ENCODE measurements at places on chromosomes 13 and 19.

- peaks cover 3% of the 10 kb centered on the region for H3K36me3 ChIP-seq
- H3K4me1 ChIP-seq: peaks cover 2% of the 10 kb centered on the region
- peaks cover 20% of the 10 kb centered on the region for H3K27me3 ChIP-seq
These were observed at the start of gene IL17D for GRCh38 chr13:20702915-20703779. TSS of gene IL17D (plus strand) at chr13:20703699. CDS start at chr13:20704002, 303 bp downstream.

- peaks cover 19% of the 10 kb centered on the region for H3K4me1 ChIP-seq
- H3K4me3 ChIP-seq: peak overlapping the region; percentile 43
- peaks cover 18% of the 10 kb centered on the region for H3K27me3 ChIP-seq
These were observed 41.4 kb downstream of the DEDD2 start for GRCh38 chr19:42175952-42176648.

DNA sequence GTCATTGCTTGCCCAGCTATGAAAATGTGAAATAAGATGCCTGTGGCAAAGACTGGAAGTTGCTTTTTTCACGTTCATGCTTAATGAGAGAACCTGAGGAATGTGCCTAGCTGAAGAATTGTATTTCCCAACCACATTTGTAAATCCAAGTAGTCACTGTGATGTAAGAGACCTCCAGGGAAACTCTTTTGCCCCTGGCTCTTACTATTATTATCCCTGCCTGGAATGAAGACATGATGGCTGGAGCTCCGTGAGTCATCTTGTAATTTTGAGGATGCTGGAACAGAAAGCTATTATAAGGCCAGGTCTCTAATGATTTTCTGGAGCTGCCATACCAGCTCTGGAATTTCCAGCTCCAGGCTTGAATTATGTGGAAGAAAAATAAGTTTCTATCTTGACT is 894.3 kb downstream of the DIAPH3 start:
- H3K4me1 ChIP-seq: peaks cover 19% of the 10 kb centered on the region
- H3K27ac ChIP-seq: no peak overlapping the region
- no peaks in the 10 kb centered on the region for H3K27me3 ChIP-seq
- no peak overlapping the region for H3K4me3 ChIP-seq

DNA sequence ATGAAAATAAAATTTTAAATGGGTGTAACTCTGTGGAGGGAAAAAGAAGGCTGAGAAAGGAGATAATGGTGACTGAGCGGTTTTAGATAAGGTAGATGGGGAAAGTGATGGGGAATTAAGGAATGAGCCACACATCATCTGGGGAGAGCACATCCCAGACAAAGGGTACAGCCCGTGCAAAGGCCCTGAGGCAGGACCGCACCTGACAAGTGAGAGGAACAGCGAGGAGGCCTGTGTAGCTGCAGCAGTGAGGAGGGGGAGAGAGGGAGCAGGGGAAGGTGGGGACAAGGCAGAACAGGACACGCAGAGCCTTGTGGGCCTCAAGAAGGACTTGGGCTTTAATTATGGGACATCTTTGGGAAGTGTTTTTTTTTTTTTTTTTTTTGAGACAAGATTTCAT is 1.8 kb upstream of the CELF5 start:
- no peak overlapping the region for H3K27ac ChIP-seq
- peaks cover 16% of the 10 kb centered on the region for H3K27me3 ChIP-seq
- H3K4me3 ChIP-seq: no peak overlapping the region
- H3K36me3 ChIP-seq: no peaks in the 10 kb centered on the region

- peaks cover 30% of the 10 kb centered on the region for H3K4me1 ChIP-seq
- DNase-seq: no peak
- H3K36me3 ChIP-seq: peaks cover 19% of the 10 kb centered on the region
- no peak overlapping the region for H3K27ac ChIP-seq
- H3K27me3 ChIP-seq: peaks cover 38% of the 10 kb centered on the region
These were observed 1.8 kb upstream of the CD37 start for GRCh38 chr19:49333418-49333805.

DNA sequence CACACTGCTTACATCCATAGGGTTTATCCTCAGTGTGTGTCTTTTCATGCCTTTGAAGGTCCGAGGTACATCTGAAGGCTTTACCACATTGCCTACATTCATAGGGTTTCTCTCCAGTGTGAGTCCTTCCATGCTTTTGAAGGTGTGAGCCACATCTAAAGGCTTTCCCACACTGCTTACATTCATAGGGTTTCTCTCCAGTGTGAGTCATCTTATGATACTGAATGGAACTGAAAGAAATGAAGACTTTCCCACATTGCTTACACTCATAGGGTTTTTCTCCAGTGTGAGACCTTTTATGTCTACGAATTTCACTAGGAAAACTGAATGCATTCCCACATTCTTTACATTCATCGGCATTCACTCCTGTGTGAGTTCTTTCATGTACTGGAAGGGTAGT is 7.1 kb downstream of the ZNF20 start:
- DNase-seq: no peak
- H3K4me3 ChIP-seq: peak overlapping the region; percentile 83
- no peak overlapping the region for H3K27ac ChIP-seq
- peaks cover 10% of the 10 kb centered on the region for H3K27me3 ChIP-seq
- H3K36me3 ChIP-seq: peaks cover 75% of the 10 kb centered on the region

GRCh38 chr19:45640849-45641273 is 1.7 kb upstream of the EML2 start:
- peak overlapping the region; percentile 49 for H3K4me3 ChIP-seq
- peaks cover 24% of the 10 kb centered on the region for H3K4me1 ChIP-seq
- H3K36me3 ChIP-seq: peaks cover 5% of the 10 kb centered on the region
- peaks cover 5% of the 10 kb centered on the region for H3K27me3 ChIP-seq
- peak overlapping the region; percentile 55 for H3K27ac ChIP-seq

- H3K27ac ChIP-seq: no peak overlapping the region
- no peak overlapping the region for H3K4me3 ChIP-seq
- DNase-seq: no peak
- H3K4me1 ChIP-seq: peaks cover 2% of the 10 kb centered on the region
These were observed 4.3 kb upstream of the LRRC8E start for GRCh38 chr19:7883796-7884570.

Data from endothelial cell (in vitro differentiated cells).